Activated CD4-positive, alpha-beta T cell treated with anti-CD3 and anti-CD28 coated beads for 36 hours (primary cell): ENCODE measurements at places on chromosomes 2 and 18. TPM values are rescaled to one million over a fixed set of nuclear protein-coding genes. Genes with fewer than 3 reads are reported as not detected.

GRCh38 chr2:168182550-168183249 is 64.7 kb downstream of the STK39 start:
- DNase-seq = no peak
- H3K27ac ChIP-seq = peak overlapping the region; percentile 64
- no peaks in the 10 kb centered on the region for H3K27me3 ChIP-seq
- no peak overlapping the region for H3K4me3 ChIP-seq
- peaks cover 60% of the 10 kb centered on the region for H3K4me1 ChIP-seq
- peaks cover 12% of the 10 kb centered on the region for H3K36me3 ChIP-seq

DNA sequence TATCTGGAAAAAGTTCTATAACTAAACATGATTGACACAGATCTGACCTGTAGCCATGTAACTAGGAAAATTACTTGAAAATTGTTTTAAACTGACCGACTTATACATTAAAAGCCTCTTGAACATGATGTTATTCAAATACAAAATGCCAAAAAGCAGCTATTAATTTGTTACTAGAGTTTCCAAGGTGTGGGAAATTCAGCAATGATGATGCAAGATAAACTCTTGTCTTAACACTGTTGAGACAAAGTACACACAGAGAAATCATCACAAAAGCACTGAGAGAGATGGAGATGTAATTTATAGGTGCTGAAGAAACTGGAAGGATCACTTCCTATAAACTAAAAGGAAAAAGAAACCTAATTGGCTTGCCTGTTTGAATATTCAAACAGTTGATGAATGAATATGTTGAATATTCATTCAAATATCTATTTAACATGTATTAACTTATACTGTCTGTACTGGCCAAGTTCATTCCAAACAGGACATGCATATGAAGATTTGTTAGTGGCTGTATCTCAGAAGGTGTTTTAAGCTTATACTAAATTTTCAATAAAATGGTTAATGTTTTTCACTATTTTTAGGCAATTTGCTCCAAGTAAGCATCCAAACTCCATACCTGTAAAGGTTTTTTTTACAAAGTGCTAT is 34.6 kb upstream of the WDR75 start:
- no peak overlapping the region for H3K4me3 ChIP-seq
- no peaks in the 10 kb centered on the region for H3K36me3 ChIP-seq
- DNase-seq = no peak

GRCh38 chr2:147588191-147588590 is 256.6 kb upstream of the ACVR2A start:
- no peak overlapping the region for H3K4me3 ChIP-seq
- no peak for DNase-seq
- H3K27me3 ChIP-seq = no peaks in the 10 kb centered on the region
- no peaks in the 10 kb centered on the region for H3K36me3 ChIP-seq

GRCh38 chr2:156435396-156435717 is 822 bp upstream of the GPD2 start:
- H3K27me3 ChIP-seq = no peaks in the 10 kb centered on the region
- H3K4me1 ChIP-seq = peaks cover 30% of the 10 kb centered on the region
- peaks cover 10% of the 10 kb centered on the region for H3K36me3 ChIP-seq
- H3K27ac ChIP-seq = peak overlapping the region; percentile 42
- peak overlapping the region; percentile 87 for H3K4me3 ChIP-seq

DNA sequence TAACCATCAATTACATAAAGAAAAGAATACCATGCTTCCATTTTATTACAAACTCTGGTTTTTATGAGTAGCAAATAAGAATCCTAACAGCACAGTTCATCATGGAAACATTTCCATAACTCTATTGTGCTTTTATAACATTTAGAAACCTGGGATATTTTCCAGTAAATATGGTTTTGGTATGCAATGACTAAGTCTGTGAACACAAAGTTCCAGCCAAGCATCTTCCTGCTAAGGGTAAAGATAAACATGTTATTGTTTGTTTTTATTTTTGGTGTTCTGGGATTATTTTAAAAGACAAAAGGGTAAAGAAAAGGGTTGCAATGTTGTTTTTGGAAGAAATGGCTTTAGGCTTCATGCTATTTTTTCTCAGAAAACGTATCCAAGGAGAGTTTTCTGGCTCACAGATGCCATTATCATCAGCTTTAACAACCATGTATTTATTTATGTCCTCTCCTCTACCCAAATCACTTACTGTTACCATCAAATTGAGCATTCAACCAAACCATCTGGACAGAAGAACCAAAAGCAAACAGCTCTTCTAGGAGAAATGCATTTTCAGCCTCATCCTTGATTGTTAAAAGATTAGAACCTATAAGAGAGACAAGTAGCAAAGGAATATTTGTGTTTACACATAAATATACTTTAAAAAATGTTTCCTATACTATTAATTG is 116.0 kb downstream of the PLA2R1 start:
- no peak overlapping the region for H3K4me3 ChIP-seq
- no peaks in the 10 kb centered on the region for H3K36me3 ChIP-seq
- no peak for DNase-seq
- H3K27ac ChIP-seq = no peak overlapping the region
- no peaks in the 10 kb centered on the region for H3K4me1 ChIP-seq
- H3K27me3 ChIP-seq = peaks cover 13% of the 10 kb centered on the region

DNA sequence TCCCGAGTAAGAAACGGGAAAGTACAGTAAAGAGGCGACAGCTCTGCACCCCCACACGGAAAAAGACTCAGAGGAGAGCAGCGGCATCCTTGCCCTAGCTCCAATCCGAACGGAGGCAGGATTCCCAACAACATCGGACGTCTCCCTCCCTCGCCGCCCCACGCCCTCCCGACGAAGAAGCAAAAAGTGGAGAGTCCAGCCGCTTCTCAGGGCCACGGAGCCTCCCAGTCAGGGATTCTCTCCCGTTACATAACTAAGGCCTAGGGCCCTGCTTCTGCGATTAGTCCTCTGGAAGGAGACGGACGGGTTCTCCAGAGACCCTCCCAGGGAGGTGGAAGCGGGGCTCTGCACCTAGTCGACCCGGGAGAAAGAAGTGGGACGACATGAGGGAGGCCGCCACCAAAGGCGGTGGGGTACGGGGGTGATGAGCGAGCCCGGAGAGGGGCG is 587 bp downstream of the SUMO1 start:
- H3K4me1 ChIP-seq = peaks cover 32% of the 10 kb centered on the region
- H3K27ac ChIP-seq = peak overlapping the region; percentile 91
- peak overlapping the region; percentile 98 for H3K4me3 ChIP-seq
- H3K27me3 ChIP-seq = no peaks in the 10 kb centered on the region
- H3K36me3 ChIP-seq = peaks cover 8% of the 10 kb centered on the region

DNA sequence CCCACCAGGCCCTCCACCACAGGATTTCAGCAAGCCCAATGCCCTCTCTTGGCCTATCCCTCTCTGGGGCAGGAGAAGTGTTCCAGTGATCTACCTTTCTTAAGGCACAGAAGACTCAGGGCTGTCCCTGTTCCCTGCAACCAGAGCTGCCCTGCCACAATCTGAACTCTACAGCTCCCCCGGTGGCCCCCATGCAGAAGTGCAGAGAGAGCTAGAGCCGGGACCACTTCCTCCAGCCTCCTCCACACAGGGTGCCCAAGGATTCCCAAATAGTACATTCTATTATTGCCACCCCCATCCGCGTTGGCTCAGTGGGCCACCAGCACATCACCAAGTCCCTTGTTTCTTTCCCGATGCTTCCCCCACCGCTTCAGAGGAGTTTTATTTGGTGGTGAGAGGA is 114.8 kb upstream of the PTPRM start:
- H3K27me3 ChIP-seq = no peaks in the 10 kb centered on the region
- no peaks in the 10 kb centered on the region for H3K4me1 ChIP-seq
- DNase-seq = peak; percentile 35
- no peaks in the 10 kb centered on the region for H3K36me3 ChIP-seq
- no peak overlapping the region for H3K27ac ChIP-seq
- no peak overlapping the region for H3K4me3 ChIP-seq

TEX44 gene
- total RNA-seq = not detected
